CD4-positive, alpha-beta T cell treated with Interleukin-4 for 1 hour (primary cell): ENCODE measurements at places on chromosomes 2 and 18.

- DNase-seq = no peak
These were observed 464.5 kb downstream of the IRS1 start for GRCh38 chr2:226334981-226335720.

GRCh38 chr2:240586919-240587800 is 626 bp downstream of the CAPN10 start:
- DNase-seq = peak; percentile 58

DNA sequence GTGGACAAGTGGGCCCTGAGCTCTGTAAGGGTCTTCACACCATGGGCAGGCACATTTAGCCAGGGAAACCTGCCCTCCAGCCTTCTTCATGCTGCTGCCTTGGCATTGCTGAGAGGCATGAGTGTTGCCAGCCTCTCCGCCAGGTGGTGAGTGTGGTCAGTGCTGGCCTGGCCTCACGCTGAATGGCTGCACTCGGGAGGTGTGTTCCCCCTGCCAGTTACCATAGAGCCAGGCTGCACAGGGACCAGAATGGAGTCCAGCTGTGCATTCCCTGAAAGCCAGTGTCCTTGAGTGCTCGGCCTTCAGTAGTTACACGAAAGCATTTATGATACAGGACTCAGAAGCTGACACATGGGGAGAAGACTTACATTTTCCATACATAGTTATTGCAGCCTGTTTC is 139.7 kb downstream of the ATP9B start:
- DNase-seq = no peak

DNA sequence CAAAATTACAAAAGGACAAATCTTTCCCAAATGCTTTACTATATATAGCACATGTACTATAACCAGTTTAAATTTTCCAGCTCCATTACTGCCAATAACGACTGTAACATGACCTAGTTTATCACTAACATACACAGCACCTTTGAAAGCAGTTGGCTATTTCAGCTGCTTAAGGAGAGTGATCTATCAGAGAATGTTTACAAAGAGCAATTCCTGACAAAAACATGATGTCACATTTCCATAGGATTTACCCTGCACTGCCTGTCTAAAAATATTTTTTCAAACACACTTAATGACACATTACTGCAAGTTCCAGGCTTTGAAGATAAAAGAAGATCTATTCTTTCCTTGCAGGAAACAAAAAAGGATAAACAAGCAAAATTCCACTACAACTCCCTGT is 40.6 kb downstream of the ZNF516 start:
- DNase-seq = no peak

DNA sequence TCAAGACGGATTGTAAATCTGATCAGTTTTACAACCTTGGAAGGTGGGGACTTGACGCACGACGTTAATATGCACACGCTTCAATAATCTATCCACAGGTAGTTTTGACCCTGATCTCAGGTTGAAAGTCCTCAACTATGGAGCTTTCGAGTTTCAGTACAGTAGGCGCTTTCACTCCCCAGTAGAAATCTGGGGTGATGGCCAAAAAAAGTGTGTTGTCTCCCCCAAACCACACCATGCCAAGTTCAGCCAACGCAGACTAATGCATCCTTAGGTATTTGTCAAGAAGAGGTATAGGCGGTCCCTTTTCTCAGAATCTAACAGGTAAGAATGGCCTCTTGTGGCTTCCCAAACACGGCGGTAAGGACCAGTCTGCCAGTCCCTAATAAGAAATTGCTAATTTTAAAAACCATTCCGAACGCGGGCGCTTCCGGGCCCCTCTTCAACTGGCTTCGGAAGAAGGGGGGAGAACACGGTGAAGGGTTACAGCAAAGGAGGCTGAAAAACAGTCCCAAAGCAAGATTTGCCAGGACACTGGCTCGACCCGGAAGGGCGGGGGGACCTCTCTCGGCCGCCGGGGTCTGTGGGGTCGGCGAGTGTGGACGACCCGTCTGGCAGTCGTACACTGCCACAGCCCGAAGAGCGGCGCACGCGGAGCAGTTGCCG is 659 bp downstream of the FAM210A start:
- DNase-seq = peak; percentile 18

- no peak for DNase-seq
These were observed 166.2 kb downstream of the ATAD2B start for GRCh38 chr2:23760736-23761135.
